ENCODE measurements at places on chromosomes 11 and 22. TPM values are rescaled to one million over a fixed set of nuclear protein-coding genes. Genes with fewer than 3 reads are reported as not detected.

- no peak for DNase-seq
Measured at GRCh38 chr11:104895634-104896033, 2.6 kb downstream of the CASP12 start.

DNA sequence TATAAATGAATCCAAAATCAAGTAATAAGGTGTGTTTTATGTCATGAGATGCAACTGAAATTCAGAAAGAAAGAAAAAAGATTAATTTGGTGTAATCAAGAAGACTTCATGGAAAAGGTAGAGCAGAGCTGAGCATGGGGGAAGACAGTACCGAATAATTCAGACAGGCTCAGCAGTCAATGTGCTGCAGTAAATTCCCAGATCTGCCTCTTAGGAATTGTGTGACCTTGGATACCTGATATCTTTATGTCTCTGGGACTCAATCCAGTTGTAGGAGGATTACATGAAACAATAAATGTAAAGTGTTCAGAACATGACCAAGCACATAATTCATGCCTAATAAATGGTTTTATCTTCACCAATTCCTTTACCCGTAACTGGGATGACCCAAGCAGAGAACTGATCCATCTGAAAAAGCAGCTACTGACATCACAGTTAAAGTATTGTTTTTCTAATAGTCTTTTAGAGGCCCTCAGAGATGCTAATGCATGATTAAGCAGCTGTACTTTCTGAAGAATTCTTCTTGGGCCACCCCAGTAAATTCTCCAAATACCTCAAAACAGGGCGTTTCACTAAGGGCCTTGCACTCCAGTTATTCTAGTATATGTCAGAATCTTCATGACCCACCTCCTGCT, 7.8 kb downstream of the MS4A12 start:
- no peak for DNase-seq

DNA sequence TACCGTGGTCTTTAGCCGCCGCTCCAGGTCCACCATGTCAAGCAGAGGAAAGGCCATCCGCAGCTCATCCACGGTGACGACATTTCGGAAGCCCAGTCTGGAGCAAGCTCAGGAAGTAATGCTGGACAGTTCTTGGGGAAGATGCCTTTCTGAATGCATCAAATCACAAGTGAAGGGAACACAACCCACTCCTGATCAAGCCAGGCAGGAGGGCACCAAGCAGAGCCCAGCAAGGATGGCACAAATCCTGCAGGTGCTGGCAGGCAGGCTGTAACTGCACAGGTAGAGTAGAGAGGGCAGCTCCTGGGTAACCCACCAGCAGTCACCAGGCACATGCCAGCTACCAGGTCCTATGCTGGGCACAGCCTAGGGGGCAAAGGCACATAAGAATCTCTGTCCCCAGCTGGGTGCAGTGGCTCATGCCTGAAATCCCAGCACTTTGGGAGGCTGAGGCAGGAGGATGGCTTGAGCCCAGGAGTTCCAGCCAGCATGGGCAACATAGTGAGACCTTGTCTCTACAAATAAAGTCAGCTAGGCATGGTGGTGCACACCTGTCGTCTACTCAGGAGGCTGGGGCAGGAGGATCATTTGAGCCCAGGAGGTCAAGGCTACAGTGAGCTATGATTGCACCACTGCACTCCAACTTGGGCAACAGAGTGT, 13.9 kb downstream of the HDHD5 start:
- no peak for DNase-seq

- no peak for DNase-seq
Measured at GRCh38 chr11:80383655-80384054, 942.8 kb upstream of the TENM4 start.

- DNase-seq, result no peak
Measured at GRCh38 chr11:76880314-76880713, 19.6 kb downstream of the ACER3 start.

DNA sequence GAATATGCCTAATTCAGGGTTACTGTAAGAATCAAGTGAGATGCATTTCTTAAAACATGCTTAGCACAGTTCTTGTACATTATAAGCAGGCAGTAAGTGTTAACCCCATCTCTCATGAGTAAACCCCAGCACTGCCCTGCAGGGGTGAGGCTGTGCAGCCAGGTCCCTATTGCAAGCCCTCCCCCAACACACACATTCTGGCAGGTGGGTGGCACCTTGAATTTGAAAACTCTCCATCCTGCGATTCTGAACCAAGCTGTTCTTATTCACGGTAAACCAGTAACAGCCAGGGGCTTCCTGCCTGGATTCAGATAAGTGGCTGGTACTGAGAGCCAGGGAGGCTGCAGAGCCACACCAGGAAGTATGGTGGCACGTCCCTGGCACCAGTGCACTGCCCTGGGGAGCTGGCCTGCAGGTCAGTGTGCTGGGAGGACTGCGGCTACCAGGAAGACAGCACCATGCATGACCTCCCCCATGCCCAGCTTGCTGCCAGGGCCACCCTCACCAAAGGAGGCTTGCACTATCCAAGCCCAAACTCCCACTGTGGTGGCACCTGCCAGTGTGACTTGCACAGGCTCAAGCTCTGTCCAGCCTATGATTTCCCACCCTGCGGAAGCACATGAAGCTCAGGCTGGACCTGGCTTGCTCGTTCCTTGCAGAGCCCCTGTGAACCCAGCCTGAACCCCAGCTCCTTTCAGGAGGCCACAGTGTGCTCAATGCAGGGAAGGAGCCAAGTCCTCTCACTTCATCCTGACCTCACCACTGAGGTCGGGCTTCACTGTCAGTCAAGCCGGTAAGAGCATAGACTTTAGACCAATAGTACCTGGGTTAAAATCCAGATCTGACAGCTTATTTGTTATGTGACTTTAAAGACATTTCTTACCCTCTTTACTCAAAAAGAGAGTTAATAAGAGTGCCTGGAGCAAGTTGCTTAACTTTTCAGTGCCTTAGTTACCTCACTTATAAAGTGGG, 88.1 kb downstream of the MICAL2 start:
- no peak for DNase-seq

SPDYC gene
- total RNA-seq, result not detected

CRYAB gene
- total RNA-seq, result 35.5 TPM

ARHGEF17 gene
- 105 TPM for total RNA-seq

PLXNB2 gene
- total RNA-seq, result 362 TPM

Measured in osteocyte (in vitro differentiated cells).